Activated CD4-positive, alpha-beta T cell treated with anti-CD3 and anti-CD28 coated beads for 4 hours (primary cell): ENCODE measurements at places on chromosomes 5 and 9.

DNA sequence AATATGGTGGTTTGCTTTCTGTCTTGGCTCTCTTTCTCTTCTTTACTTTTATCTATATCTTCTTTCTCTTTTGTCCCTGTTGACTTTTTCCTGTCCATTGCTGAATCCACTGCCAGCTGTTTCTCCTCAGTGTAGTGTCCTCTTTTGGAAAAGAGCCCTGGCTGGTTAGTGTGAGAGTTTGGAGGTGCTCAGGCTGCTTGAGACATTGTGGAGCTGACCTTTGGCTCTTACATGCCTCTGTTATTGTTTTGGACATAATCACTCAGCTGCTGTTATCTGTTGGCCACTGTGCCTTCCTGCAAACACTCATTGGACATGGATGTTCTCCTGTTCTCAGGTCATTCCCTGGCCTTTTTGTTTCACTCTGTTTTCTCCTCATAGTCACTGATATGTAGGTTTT is 295.4 kb upstream of the RIOK2 start:
- no peak for DNase-seq

GRCh38 chr5:113156271-113156877 is 179.8 kb downstream of the DCP2 start:
- DNase-seq: no peak

DNA sequence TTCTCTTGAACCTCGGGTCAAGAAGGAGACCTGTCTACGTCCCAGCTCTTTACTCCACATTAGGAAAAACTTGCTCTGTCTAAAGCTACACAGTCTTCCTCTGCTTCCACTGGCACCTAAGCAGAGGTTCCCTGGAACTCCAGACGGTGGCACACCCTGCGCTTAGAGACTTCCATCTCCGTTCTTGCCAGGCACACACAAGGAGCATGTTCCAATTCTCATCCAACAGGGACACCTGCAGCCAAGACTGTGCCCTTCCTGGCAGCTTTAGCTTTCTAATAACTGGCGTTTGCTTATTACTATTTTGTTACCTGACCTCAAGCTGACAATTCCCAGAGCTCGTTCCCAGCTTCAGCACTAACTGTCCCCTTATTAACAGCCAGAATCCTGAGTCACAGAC is 16.0 kb downstream of the CAPSL start:
- no peak for DNase-seq

- no peak for DNase-seq
Measured at GRCh38 chr5:32710550-32711361, at the start of gene NPR3. TSS of gene NPR3 (plus strand) at chr5:32711321. CDS start at chr5:32711777, 456 bp downstream.

GRCh38 chr5:155679530-155679929 is 647.4 kb upstream of the SGCD start:
- no peak for DNase-seq
